ENCODE measurements at places on chromosomes 2 and 18. TPM values are rescaled to one million over a fixed set of nuclear protein-coding genes. Genes with fewer than 3 reads are reported as not detected.

Gene ABHD1
- polyA plus RNA-seq, result 1.3 TPM

Gene SKOR2
- polyA plus RNA-seq, result not detected

DNA sequence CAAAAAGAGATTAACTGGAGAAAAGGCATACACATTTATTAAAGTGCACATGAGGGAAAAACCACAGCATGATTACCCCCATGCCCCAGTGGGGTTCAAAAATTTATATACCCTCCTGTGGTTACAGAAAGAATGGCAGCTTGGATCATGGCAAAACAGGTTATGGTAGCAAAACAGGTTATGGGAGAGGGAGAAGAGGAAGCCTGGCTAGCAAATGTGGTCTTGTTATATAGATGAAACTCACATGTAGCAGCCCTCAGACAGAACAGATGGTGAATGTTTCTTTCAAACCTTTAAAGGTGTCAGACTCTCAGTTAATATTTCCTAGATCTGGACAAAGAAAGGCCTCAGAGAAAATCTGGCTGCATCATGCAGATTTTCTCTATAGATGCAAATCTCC lies 178.2 kb upstream of the ZC3H15 start:
- no peak for DNase-seq

DNA sequence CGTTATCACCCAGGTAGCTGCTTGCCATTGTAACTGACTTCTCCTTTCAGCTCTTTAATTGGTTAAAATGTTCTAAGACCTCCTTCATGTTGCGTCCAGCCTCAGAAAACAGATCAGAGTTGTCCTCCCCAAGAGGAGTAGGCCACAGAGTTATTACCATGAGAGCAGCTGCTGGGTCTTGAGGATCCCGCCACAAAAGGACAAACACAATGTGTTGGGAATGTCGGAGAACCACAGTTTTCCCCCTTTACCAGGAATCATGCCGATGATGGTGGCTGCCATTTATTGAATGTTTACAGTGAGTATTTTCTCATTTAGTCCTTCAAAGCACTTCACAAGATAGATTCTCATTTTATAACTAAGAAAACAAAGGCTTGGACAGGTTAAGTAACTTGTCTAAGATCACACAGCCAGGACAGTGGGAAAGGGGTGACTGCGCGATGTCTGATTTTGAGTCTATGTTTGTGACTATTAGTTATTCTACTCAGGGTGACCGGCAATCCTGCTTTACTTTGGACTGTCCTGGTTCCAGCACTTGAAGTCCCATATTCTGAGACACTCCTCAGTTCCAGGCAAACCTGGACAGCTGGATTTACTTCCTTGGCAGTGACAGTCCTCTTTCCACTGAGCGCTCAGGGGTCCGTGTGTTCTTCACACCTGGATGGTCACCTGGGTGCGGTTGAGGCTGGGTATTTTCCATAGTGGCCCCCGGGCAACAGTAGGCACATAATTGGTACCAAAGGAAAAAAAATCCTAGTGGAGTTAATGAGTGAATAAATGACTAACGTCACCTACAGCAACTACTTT lies 93.6 kb downstream of the LIPG start:
- no peak for DNase-seq

DNA sequence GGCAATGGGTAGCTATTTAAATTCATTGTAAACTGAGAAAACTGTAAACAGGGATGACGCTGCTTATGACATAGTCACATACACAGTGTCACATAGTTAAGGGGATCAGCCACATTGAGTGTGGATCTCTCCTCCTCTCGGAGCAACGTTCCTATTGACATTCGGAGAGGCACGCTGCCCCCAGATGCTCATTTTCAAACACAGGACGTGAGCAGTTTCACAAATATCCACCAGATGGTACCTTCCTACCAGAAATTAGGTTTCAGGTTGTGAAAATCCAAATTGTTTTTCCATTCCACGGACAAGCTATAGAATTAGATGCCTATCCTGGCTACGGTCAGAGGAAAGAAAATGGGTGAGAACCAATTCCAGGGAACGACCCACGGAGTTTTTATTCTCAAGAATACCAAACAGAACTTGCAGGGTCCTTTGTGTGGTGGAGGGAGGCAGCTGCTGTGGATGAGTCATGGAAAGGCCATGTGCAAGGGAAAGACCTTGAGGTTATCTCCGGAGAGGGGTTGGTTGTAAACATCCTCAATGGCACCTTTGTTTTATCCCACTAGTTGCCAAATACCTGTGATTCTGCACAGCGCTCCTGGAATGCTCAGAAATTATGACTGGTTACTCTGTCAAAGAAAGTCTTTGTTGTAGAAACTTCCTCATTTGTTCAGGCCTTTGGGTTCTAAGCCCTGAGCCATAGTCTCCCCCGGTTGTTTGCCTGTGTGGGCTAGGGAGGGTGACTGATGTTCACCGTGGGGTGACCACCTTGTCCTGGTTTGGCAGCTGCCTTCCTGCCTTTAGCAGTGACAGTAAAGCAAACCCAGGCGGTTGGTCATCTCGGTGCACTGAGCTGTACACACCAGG lies 88.0 kb downstream of the ACTR3 start:
- peak; percentile 31 for DNase-seq

DNA sequence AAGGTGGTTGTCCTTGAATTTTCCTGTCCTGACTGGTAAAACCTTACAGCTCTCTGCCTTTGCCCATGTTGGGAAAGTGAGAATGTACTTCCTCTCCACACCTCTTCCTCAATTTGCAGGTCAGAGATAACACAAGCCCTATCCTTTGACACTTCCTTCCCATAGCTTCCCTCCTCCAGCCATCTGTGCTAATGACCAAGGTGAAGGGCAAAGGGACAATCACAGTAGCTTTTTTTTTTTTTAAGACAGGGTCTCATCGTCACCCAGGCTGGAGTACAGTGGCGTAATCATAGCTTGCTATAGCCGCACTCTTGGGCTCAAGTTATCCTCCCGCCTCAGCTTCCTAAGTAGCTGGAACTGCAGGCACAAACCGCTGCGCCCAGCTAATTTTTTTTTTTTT lies 24.3 kb upstream of the STPG4 start:
- no peak for DNase-seq

DNA sequence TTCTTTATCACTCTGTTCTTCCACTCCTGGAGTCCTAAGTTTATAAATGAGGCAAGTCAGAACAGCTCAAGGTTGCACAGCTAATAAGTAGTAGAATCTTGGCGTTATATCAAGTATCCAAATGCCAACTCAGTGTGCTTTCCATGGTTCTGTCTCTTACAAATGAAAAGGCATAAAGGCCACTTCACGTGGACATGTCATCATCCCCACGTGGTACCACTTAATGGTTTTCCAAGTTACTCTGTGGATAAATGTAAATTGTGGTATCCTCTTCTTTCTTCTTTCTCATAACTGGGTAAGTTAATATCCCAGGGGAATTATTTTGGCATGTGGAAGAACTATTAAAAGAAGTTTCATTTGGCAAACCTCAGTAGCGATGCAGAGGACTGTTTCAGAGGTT lies 131.5 kb upstream of the L3MBTL4 start:
- DNase-seq, result no peak

DNA sequence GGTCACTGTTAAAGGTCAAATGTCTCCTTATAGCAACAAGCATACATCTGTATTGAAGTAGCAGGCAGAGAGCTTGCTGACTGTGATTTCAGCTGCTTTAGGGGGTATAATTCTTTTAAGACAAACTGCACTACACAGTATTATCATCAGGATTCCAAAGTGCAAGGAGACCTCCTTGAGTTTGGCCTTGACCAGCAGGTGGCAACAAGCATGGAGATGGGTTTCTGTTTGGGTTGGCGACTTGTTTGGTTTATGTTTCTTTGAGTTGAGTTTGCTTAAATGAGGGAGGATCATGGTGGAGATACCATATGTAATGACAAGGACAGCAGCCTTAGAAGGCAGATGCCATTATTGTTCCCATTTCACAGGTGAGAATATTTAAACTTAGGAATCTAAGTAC lies 681.0 kb upstream of the ID2 start:
- no peak for DNase-seq

DNA sequence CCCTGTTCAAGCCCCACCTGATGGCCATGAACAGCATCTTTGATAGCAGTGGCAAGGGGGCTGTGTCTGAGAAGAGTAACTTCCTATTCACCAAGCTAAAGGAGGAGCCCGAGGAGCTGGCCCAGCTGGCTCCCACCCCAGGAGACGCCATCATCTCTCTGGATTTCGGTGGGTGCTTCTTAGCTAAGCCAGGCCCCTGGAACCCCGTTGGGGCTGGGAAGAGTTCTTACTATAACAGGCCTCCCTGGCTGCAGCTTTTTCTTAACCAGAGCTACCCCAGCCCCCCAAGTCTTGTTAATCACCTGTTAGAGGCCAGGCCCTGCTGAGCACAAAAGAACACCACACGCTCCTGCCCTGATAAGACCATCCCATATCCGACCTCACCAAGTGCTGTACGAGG lies 79.4 kb downstream of the EPAS1 start:
- no peak for DNase-seq

DNA sequence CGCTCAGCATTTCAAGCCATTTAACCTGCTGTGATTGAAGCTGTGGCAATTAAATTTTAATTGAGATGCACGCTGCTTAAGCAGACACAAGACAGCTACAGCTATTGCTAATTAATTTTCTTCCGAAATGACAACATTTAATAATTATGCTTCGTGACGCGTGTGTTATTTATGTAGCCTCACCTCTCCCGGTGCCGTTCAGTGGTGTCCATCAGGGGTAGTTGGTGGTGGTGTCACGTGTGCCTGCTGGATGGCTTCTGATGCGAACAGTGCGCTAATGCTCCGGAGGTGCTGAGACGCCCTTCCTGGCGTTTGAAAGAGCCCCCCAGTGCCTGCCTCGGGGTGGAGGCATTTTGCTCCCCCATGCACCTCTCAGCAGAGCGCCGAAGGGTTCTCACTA lies 39.5 kb downstream of the GLI2 start:
- DNase-seq, result no peak

- DNase-seq, result no peak
Measured at GRCh38 chr2:16635791-16636699, 29.6 kb downstream of the CYRIA start.

DNA sequence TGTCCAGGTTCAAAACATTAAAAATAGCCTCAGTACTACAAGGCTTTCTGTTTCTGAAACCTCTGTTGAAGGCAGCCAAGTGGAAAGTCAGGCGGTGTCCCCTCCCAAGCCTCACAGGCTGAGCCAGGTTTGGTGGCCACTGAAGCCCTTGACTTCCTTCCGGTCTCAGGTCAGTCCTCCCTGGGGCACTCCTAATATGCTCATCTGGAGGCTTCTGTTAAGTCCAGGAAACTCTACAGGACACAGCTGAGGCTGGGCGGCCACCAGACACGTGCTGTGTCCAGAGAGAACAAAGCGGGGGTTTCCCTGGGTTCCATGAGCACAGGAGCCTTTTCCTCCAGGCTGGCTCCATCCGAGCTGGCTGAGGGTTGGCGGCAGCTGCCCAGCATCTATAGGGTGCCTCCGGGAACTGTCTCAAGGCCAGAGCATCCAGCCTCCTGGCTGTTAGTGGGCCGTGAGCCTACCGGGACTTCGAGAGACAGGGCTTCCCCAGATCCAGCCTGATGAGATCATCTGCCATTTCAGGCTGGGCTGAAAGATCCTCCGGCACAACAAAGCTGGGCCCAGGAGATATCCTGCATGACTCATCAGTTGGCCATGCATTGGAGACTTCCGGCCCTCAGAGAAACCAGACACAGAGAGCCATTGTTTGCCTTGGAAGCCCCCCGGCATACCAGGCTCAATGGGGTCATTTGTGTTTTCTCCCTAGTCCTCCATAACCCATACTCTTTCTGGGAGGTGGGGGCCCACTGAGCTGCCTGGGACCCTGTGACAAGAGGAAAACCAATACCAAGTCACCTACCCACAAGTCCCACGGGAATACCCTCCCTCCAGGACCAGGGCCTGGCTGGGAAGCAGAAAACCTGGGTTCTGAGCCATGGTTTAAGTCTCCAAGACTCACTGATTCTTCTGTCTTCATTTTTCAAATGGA lies 71.7 kb downstream of the HS1BP3 start:
- peak; percentile 73 for DNase-seq

DNA sequence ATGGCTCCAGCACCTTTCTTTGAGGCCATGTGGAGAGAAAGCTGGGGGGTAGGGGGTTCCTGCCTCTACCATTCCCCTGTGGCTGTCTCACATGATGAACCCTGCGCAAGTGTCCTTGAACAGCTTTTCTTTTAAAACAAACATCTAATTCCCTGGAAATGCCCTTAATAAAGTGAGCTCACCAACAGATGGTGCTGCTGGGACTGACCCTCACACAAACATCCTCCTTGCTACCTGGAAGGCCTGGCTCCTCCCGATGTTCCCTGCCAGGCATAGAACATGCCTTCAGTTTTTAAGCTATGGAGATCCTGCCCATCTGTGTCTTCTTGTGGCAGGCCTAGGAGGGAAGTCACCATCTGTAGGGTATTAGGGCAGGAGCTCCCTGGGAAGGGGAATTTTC lies 60.7 kb upstream of the GATA6 start:
- DNase-seq, result no peak

DNA sequence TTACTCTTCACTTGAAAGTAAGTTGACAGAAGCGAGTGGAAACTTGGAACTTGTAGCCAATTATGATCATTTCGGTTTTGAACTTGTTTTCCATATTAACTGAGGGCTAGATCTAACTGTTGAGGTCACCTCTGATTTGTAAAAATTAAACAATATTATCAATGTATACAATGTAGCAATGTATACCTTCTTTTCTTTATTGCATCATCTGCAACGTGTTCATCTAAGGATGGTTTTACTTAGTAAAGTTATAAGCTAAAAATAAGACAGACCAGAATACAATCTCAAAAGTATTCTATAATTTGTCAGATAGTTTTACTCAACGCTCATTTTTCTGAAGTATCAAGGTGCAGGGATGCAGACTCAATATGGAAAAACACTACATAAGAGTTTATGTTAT lies 435.0 kb upstream of the TNP1 start:
- DNase-seq, result no peak

DNA sequence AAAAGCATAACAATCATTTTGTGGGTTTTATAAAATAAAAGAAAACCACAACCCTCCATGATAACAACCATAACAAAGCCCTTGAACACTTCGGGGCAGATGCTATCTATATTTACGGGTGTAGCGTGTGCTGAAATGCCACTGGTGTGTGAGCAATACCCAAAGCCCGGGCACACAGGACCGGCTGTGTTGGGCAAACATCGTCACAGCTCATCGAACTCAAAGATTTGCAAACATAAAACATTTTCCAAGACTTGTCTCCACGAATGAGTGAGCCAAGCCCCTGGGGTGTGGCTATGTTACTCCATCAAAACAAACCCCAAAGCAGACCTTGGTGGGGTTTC lies 290.2 kb downstream of the LPIN1 start:
- DNase-seq, result no peak

GRCh38 chr2:173567493-173567892 lies 212.8 kb downstream of the CDCA7 start:
- no peak for DNase-seq

DNA sequence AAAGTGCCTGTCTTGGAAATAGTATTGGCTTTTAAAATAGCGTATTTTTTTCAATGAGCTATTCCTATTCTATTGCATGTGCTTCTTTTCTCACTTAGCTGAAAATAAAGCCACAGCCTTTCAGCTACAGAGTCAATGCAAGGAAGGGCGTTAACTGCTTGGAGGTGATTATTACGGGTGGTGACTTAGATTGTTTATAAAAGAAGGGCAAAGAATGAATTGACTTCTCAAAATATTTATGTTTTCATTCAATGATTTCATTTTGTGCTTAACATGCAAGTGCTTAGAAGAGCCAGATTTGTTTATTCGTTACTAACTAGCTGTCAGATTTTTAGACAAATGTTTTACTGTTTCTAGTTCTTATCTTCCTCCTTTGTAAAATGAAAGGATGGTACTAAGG lies 2.8 kb upstream of the CHN1 start:
- DNase-seq, result no peak

GRCh38 chr2:100814043-100814442 lies 5.9 kb upstream of the NPAS2 start:
- DNase-seq, result no peak

- DNase-seq, result no peak
Measured at GRCh38 chr2:28201671-28202180, 190.9 kb upstream of the FOSL2 start.

All from renal cortex interstitium (tissue), 15 donors.